Endothelial cell of umbilical vein (primary cell): ENCODE measurements at places on chromosomes 4 and X. TPM values are rescaled to one million over a fixed set of nuclear protein-coding genes. Genes with fewer than 3 reads are reported as not detected.

GRCh38 chr4:2852481-2852921, 8.9 kb downstream of the ADD1 start:
- no peak overlapping the region for H3K27ac ChIP-seq
- no peak overlapping the region for H3K4me3 ChIP-seq
- H3K4me1 ChIP-seq: no peaks in the 10 kb centered on the region
- H3K27me3 ChIP-seq: no peaks in the 10 kb centered on the region
- DNase-seq: no peak

DNA sequence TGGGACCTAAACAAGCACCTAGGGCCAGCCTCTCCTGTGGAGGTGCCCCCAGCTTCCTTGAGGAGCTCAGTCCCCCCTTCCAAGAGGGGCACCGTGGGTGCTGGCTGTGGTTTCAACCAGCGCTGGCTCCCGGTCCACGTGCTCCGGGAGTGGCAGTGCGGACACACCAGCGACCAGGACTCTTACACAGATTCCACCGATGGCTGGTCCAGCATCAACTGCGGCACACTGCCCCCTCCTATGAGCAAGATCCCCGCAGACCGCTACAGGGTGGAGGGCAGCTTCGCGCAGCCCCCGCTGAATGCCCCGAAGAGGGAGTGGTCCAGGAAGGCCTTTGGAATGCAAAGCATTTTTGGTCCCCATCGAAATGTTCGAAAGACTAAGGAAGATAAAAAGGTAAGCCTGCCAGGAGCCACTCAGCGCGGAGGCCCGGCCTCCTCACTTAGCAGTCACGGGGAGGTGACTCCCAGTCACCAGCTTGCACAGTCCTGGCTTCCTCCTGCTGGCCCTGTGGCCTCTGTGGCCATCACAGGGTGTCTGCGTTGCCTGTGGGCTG, 24.9 kb downstream of the RGS12 start:
- H3K4me1 ChIP-seq: peaks cover 12% of the 10 kb centered on the region
- DNase-seq: no peak
- peaks cover 3% of the 10 kb centered on the region for H3K36me3 ChIP-seq
- H3K4me3 ChIP-seq: no peak overlapping the region

GRCh38 chrX:66110112-66110511, 53.9 kb upstream of the HEPH start:
- H3K4me1 ChIP-seq: no peaks in the 10 kb centered on the region
- no peak overlapping the region for H3K27ac ChIP-seq
- no peak overlapping the region for H3K4me3 ChIP-seq

DNA sequence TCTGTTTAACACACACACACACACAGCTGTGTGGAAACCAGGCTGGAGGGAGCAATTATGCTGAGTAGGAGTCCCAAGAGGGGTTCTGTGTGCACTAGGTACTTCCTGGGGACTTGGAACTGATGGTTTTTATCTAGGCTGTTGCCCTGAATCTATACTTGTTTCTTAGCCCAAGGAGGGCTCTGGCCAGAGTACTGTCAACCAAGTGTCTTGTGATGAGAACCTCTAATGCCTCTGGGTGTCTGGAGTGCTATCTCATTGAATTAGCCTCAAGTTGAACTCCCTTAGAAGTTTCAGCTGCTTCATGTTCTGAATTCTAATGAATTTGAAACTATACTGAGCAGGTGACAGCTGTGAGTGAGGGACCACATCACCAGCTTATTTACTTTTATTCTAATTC, 16.6 kb downstream of the ARHGAP24 start:
- H3K27me3 ChIP-seq: no peaks in the 10 kb centered on the region
- peaks cover 3% of the 10 kb centered on the region for H3K4me1 ChIP-seq
- no peak overlapping the region for H3K27ac ChIP-seq
- H3K4me3 ChIP-seq: no peak overlapping the region

DNA sequence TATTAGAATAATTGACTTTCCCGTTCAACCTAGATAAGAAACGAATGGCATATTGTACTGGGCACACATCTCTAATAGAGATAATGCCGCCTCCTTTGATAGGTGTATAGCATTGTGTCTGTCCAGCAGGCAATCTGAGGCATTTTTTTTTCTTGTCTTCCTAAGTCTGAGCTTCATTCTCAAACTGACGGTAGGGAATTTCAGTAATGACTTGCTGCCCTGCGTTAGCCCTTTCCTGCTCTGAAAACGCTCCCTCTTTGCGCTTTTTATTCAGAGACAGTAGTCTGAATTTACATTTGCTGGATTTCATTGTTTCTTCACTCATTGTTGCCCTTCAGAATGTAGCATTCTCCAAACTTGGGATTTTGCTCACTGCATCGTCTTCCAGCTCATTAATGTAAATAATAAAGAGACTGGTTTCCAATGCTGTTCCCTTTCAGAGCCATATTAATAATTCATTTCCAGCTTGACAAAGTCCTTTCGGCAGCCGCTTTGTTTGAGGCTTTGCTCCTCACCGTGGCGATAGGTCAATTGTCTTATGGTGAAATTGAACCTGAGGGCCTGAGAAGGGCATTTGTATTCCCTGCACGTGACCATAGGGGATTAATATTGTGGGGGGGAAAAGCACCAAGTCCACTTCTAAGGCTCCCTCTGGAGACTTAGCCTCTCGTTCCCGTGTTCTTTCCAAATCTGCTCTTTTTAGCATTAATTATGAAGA, 412.1 kb downstream of the SMARCA1 start:
- H3K27ac ChIP-seq: no peak overlapping the region
- no peaks in the 10 kb centered on the region for H3K27me3 ChIP-seq
- DNase-seq: no peak
- no peak overlapping the region for H3K4me3 ChIP-seq

- H3K4me1 ChIP-seq: peaks cover 8% of the 10 kb centered on the region
- no peak for DNase-seq
- H3K4me3 ChIP-seq: no peak overlapping the region
- no peaks in the 10 kb centered on the region for H3K27me3 ChIP-seq
- H3K27ac ChIP-seq: no peak overlapping the region
Observed at GRCh38 chr4:173269280-173269679, 64.9 kb downstream of the HMGB2 start.

DNA sequence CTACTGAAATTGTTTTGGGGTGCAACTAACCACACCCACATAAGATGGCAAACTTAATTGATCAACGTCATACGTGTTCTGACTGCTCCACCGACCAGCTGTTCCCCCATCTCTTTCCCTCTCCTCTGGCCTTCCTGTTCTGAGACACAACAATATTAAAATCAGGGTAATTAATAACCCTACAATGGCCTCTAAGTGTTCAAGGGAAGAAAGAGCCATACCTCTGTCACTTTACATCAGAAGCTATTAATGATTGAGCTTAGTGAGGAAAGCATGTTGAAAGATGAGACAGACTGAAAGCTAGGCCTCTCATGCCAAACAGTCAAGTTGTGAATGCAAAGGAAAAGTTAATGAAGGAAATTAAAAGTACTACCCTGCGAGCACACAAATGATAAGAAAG, 173.9 kb upstream of the FTHL17 start:
- H3K27ac ChIP-seq: no peak overlapping the region
- no peaks in the 10 kb centered on the region for H3K36me3 ChIP-seq
- H3K27me3 ChIP-seq: no peaks in the 10 kb centered on the region
- H3K4me3 ChIP-seq: no peak overlapping the region
- no peaks in the 10 kb centered on the region for H3K4me1 ChIP-seq

- H3K4me3 ChIP-seq: no peak overlapping the region
- no peaks in the 10 kb centered on the region for H3K27me3 ChIP-seq
- H3K36me3 ChIP-seq: no peaks in the 10 kb centered on the region
- no peak for DNase-seq
- H3K27ac ChIP-seq: no peak overlapping the region
Observed at GRCh38 chr4:139851639-139852038, 186.0 kb downstream of the MGST2 start.

DNA sequence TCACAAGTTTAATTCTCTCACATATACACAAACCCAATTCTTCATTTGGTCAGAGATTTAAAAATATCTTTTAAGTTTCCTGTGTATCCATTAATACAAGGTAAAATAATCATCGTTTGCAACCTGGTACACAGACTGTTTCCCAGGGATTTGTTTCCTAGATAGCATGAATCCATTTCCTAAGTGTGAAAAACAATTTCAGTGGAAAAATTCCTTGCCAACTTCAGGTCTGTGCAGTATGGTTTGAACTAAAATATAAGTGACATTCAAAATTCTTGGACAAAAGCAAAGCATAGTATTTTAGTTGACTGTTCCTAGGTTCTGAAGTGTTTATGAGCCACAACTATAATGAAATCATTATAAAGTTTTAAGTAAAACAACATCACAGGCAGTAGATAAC, 24.4 kb downstream of the NAF1 start:
- H3K36me3 ChIP-seq: no peaks in the 10 kb centered on the region
- no peak overlapping the region for H3K27ac ChIP-seq
- H3K4me1 ChIP-seq: peaks cover 3% of the 10 kb centered on the region

DNA sequence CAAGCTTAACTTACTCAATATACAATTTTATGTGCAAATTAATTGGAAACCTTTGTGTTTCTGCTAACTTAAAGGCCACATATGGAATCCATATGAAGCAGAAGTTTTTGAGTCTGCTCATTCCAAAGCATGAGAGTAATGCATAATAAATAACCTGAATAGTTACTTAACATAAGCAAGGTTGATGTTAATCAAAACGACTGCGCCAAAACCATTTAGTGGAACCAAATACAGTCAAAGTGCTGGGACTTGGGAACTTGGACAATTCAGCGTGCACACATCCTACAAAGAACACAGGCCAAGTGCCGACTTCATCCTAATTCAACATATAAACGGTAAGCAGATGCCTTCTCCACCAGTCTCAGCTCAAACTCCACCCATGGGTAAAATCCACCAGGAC, 17.0 kb downstream of the TSPAN5 start:
- no peak overlapping the region for H3K27ac ChIP-seq
- no peak overlapping the region for H3K4me3 ChIP-seq
- H3K27me3 ChIP-seq: no peaks in the 10 kb centered on the region
- H3K36me3 ChIP-seq: peaks cover 2% of the 10 kb centered on the region
- DNase-seq: no peak
- H3K4me1 ChIP-seq: peaks cover 23% of the 10 kb centered on the region

- H3K27me3 ChIP-seq: no peaks in the 10 kb centered on the region
- DNase-seq: no peak
- no peak overlapping the region for H3K4me3 ChIP-seq
- no peaks in the 10 kb centered on the region for H3K4me1 ChIP-seq
- no peaks in the 10 kb centered on the region for H3K36me3 ChIP-seq
- no peak overlapping the region for H3K27ac ChIP-seq
Observed at GRCh38 chr4:187436251-187436650, 559.3 kb upstream of the ZFP42 start.

DNA sequence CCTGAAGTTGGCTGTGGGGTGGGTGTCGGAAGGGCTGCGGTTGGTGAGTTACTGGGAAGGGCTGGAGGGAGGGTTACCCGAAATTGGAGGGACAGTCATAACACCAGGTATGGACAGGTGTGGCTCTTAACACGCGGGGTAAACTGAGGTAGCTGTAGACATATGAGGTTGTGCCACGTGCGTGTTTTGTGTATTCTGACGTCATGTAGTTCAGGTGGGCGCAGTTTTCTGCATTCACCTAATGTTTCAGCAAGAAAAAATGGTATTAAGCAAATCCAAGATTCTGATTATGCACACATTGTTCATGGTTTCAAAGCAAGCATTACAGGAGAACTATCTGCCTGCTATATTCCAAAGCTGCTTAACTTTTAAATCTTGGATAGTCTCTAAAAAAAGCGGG, 83.5 kb upstream of the GPM6B start:
- no peak overlapping the region for H3K27ac ChIP-seq
- no peak overlapping the region for H3K4me3 ChIP-seq
- no peak for DNase-seq
- H3K36me3 ChIP-seq: no peaks in the 10 kb centered on the region
- no peaks in the 10 kb centered on the region for H3K4me1 ChIP-seq
- H3K27me3 ChIP-seq: no peaks in the 10 kb centered on the region

- H3K4me3 ChIP-seq: no peak overlapping the region
- no peak for DNase-seq
- no peaks in the 10 kb centered on the region for H3K27me3 ChIP-seq
Observed at GRCh38 chr4:87366521-87367162, 24.3 kb downstream of the HSD17B11 start.

- no peak overlapping the region for H3K27ac ChIP-seq
- H3K27me3 ChIP-seq: no peaks in the 10 kb centered on the region
- H3K36me3 ChIP-seq: no peaks in the 10 kb centered on the region
- no peak overlapping the region for H3K4me3 ChIP-seq
- DNase-seq: no peak
Observed at GRCh38 chr4:127498366-127498765, 134.4 kb upstream of the INTU start.

- DNase-seq: no peak
- H3K27me3 ChIP-seq: no peaks in the 10 kb centered on the region
Observed at GRCh38 chrX:18173494-18174180, 47.0 kb downstream of the BEND2 start.

DNA sequence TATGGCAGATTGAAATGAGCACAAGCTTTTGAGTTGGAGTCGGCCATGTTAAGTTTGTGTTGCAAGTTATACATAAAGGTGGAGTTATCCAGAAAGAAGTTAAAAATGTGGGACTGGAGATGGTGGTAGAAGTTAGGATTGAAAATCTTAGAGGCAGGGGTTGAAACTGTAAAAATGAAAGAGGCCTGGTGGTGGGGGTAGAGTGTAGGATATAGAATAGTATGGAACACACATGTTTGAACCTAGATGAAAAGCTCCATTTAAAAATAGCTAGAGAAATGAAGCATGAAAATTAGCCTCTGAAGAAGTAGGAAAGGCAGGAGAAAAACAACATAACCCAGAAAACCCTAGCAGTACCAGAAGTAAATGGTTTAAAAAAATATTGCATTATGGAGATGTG, 131.8 kb upstream of the ENPEP start:
- H3K4me1 ChIP-seq: no peaks in the 10 kb centered on the region
- DNase-seq: no peak
- H3K4me3 ChIP-seq: no peak overlapping the region
- H3K36me3 ChIP-seq: no peaks in the 10 kb centered on the region
- H3K27me3 ChIP-seq: no peaks in the 10 kb centered on the region

GRCh38 chrX:7389576-7389975, 241.6 kb upstream of the PUDP start:
- H3K4me1 ChIP-seq: no peaks in the 10 kb centered on the region
- H3K36me3 ChIP-seq: no peaks in the 10 kb centered on the region
- no peak overlapping the region for H3K27ac ChIP-seq
- DNase-seq: no peak
- no peaks in the 10 kb centered on the region for H3K27me3 ChIP-seq
- no peak overlapping the region for H3K4me3 ChIP-seq

GRCh38 chr4:56040842-56041241, 92.1 kb downstream of the CEP135 start:
- H3K27ac ChIP-seq: no peak overlapping the region
- H3K36me3 ChIP-seq: no peaks in the 10 kb centered on the region
- peaks cover 10% of the 10 kb centered on the region for H3K27me3 ChIP-seq
- H3K4me1 ChIP-seq: no peaks in the 10 kb centered on the region

- H3K4me3 ChIP-seq: no peak overlapping the region
- H3K27me3 ChIP-seq: no peaks in the 10 kb centered on the region
- H3K4me1 ChIP-seq: no peaks in the 10 kb centered on the region
- DNase-seq: no peak
- H3K36me3 ChIP-seq: no peaks in the 10 kb centered on the region
Observed at GRCh38 chrX:34197946-34198345, 65.8 kb upstream of the FAM47A start.

GRCh38 chrX:71976753-71977152, 66.1 kb downstream of the NHSL2 start:
- no peak overlapping the region for H3K27ac ChIP-seq
- H3K27me3 ChIP-seq: peaks cover 2% of the 10 kb centered on the region
- no peaks in the 10 kb centered on the region for H3K4me1 ChIP-seq
- no peak for DNase-seq

The XK gene
- 0.07 TPM in 1 of 2 replicates, not detected in the other for total RNA-seq

The CACNA1F gene
- not detected in 2 replicates for total RNA-seq

The PPP1R2C gene
- not detected in 2 replicates for total RNA-seq

The TMEM255A gene
- total RNA-seq: not detected in 2 replicates

The AMBN gene
- total RNA-seq: not detected in 2 replicates

The MAGED4 gene
- total RNA-seq: 9.1 and 25.3 TPM in 2 replicates

The GPRASP2 gene
- total RNA-seq: 5.3 and 6.5 TPM in 2 replicates

The CLTRN gene
- not detected in 2 replicates for total RNA-seq

The DRP2 gene
- total RNA-seq: 0.31 and 0.78 TPM in 2 replicates
